ENCODE measurements at places on chromosomes 1 and 21.

DNA sequence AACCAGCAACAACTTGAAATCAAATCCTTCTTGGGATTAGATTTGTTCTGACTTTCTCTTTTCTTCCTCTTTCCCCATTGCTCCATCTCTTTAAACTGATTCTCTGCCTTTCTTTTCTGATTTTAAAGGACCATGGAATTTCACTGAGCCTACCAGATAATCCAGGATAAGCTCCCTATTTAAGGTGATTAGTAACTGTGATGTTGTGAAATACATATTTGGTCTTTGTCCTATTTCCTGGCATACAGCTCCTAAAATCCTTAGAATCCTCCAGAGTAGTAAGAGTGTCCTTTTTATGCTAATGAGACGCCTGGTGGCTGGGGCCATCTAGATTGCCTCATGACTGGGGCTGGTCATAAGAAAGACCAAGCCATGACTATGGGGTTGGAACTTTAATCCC is 236.9 kb downstream of the USP25 start:
- DNase-seq: no peak

DNA sequence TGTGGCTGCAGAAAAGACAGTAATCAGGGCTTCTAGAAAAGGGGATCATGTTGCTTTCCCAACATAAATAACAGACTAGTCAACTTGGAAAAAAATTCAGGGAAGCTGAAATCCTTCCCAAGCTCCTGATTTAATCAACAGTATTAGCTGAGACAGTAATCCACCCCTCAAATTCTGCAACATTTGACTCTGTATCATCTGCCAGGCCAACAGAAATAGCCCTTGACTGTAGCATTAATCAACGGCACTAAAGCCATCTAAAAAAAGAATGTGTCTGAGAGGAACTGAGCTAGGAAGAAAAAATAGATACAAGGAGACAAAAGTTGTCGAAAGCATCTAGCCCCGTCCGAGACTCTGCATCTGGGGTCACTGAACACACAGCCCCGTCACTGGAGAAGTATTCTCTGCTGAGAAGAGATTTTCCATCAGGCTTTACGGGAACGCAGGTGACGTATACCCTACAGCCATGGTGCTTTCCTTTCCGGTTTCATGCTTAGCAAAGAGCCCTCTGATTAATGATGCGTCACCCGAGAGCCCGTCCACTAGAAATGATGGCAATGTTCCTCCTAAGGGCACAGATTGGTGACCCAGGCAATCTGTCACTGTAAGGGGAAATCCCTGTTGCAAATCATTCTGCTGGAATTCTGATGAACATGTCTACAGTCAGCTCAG is 42.1 kb upstream of the TP53BP2 start:
- peak; percentile 96 for DNase-seq

- no peak for DNase-seq
These were observed 19.5 kb downstream of the SLAMF7 start for GRCh38 chr1:160758521-160758920.

DNA sequence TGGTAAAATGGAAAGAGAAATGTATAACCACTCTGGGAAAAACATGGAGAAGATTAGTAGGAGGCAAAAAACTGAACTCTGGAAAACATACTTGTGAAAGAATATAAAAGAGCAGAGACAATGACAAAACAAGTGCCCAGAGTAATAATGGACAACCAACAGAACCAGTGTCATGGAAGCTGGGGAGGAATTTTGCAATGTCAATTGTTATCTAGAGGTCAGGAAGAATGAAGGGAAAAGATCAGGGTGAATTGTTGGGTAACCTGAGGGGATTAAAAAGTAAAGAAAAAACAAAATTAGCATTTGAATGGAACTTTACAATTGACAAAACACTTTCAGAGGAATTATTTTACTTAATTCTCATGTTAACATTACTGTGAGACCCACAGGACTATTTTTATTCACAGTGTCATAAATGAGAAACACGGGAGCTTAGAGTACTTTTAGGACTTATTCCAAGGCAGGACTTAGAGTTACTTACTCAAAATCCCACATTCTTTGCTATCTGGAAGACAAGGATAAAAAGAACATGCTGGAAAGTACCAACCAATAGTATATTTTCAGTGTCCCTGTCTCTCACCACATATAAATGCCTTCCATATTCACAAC is 19.5 kb downstream of the JAM2 start:
- DNase-seq: no peak

Measured in HS-27A (cell line).